ENCODE measurements at places on chromosomes 5 and 9. TPM values are rescaled to one million over a fixed set of nuclear protein-coding genes. Genes with fewer than 3 reads are reported as not detected.

The CNTNAP3B gene
- total RNA-seq, result 58.0 TPM

The SPIN1 gene
- total RNA-seq, result 70.4 TPM

The TMEM174 gene
- total RNA-seq, result not detected

The KIF20A gene
- total RNA-seq, result 28.1 TPM

The PTPA gene
- total RNA-seq, result 94.8 TPM

The ANGPTL2 gene
- total RNA-seq, result 7.6 TPM

The PLPP7 gene
- total RNA-seq, result 2.0 TPM

The SLC34A1 gene
- total RNA-seq, result not detected

The FST gene
- 7.6 TPM for total RNA-seq

The NPM1 gene
- total RNA-seq, result 609 TPM

The TAS2R1 gene
- not detected for total RNA-seq

DNA sequence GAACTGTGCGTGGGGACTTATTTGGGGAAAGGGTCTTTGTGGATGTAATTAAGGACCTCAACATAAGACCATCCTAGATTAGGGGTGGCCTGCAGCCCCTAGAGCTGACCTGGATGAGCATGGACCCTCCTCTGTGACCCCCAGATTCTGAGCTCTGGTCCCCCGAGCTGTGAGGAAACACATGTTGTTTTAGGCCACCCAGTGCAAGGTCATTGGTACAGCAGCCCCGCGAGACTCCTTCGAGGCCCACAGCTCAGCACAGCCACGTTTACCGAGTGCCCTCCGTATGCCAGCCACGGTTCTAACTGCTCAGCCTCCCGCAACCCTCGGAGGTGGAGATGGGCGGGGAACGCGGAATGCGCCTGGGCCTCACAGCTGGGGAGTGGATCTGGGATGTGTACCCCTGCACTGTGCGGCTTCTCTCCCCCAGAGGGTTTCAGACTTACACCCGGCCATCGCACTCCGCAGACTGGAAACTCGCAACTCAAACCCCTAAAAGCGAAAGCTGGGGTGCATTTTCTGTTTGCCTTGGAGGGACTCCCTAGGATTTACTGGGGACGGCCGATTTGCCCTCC lies 4.5 kb upstream of the GPSM1 start:
- DNase-seq, result no peak

DNA sequence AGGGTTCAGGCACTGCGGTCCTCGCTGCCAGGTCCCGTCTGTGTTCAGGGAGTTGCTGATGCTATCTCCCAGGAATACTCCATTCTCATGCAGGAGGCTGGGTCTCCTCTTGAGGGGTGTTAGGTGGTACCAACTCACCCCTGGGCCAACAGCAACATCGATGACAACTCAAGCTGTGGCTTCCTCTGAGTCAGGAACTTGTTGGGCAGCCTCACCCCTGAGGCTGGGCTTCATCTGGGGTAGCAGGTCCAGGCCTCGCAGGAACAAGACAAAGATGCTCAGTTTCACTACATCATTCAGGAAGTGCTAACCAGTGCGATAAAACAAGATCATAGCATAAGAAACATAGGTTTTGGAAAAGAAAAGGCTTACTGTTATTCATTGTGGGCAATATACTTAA lies 125.9 kb downstream of the SYK start:
- peak; percentile 15 for DNase-seq

DNA sequence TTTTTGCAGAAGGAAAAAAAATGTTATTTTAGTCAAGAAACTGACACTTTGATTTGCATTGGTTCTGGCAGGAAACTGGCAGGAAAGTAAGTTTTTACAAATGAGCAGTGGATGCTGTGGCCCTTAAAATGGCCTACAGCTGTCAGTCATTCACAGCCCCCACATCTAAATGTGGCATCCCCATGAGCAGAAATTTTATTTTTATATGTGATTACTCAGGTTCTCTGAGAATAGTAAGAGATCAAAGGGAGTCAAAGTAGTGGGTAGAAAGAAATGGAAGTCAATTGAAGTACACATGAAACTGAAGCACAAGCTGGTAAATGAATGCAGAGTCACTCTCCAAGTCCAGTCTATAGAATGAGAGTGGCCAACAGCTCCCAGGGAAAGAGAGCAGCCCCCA lies 80.3 kb downstream of the ENC1 start:
- no peak for DNase-seq

DNA sequence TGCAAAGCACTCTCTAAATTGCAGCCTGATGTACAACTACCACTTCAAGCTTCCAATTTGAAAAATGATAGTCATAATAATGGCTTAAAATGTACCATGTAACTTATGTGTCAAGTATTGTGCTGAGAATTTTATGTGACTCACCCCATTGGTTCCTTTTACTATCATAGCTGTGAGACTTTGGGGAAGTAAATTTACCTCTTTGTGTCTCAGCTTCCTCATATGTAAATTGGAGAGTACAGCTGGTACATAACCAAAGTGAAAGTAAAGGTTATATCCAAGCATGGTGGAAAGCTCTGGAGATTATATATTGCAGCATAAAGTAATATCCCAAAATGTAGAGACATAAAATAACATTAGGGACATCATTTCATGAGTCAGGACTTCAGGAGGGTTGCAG lies 2200.4 kb upstream of the C9orf72 start:
- no peak for DNase-seq

DNA sequence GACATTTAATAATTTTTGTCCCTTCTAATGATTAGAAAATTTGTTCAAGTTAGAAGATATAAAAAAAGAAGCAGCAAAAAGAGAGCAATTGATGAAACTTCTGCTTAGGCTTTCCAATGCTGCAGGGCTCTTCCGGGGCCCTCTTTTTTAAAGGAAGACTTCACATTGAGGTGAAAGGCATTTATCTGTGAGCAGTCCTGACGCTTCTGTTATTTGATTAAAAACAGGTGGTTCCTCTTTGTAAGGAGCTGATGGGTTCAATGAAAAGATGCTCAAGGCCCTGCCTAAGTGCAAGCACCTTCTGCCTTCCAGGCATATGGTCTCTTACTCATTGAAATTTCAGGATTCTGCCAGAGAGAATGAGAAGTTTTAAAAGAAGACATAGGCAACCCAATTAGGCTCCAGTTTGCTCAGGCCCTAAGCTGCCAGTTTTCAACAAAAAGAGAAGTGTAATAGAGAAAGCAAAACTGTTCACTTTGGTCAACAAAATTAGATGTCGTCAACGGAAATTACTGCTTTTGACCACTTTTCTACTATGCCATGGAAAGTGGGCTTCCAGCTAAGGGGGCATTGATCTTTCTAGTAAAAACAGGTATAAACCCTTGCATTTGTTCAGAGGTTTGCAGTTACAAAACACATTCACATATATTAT lies 100.2 kb downstream of the INSYN2B start:
- no peak for DNase-seq

DNA sequence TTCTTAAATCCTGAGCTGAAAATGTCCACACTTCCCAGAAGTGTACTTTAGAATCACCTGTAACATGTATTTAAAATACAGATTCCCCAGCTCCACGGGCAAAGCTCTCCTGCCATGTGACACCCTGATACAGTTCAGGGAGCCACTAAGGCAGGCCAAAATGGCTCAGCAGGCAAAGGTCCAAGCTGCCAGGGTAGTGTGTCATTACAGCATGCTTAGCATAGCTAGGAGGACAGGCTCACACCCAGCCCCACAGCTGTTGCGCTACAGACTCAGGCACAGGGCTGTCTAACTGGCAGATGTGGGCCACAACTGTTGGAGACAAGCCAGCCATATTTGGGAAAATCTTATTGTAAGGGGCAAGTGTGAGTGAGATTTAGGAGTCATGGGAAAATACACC lies 73.0 kb downstream of the C9orf85 start:
- no peak for DNase-seq

- no peak for DNase-seq
Observed at GRCh38 chr9:137198051-137198901, 2.3 kb downstream of the TPRN start.

GRCh38 chr5:15002791-15003190 lies 131.2 kb upstream of the ANKH start:
- DNase-seq, result no peak
